ENCODE measurements at places on chromosomes 11 and 22. TPM values are rescaled to one million over a fixed set of nuclear protein-coding genes. Genes with fewer than 3 reads are reported as not detected.

- DNase-seq: no peak
Observed at GRCh38 chr11:134849833-134850232, 437.8 kb upstream of the B3GAT1 start.

- DNase-seq: no peak
Observed at GRCh38 chr11:79461144-79461543, 20.3 kb upstream of the TENM4 start.

- no peak for DNase-seq
Observed at GRCh38 chr11:32447252-32447651, 11.9 kb upstream of the WT1 start.

- DNase-seq: no peak
Observed at GRCh38 chr11:120652705-120653335, 141.3 kb downstream of the GRIK4 start.

DNA sequence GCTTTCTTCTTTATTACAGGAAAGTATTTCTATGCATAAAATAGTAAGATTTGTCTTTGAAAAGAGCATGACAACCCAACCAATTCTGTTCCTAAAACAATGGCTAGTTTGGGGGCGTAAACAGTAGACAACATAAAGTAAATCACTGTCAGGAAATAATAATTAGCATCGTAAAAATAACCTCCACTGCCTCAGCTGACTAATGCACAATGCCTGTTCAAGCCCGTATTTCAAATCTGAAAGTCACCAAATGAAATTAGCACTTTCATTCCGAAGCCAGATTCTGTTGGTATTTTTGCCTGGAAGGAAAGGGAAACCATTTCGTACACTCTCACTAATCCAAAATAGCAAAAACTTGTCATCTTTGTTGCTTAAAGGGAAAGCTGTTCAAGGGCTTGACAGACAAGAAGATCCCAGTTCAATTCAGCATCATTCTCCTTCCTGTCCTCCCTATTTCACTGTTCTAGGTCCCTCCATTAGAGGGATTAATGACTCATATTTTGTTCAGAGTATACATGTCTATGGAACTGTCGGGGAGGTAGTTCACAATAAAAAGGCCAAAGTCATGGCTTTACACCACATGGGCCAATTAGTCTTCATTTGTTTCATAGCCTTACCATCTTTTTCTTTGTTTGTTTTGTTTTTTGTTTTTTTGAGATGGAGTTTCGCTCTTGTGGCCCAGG is 154.7 kb downstream of the CADM1 start:
- DNase-seq: no peak

DNA sequence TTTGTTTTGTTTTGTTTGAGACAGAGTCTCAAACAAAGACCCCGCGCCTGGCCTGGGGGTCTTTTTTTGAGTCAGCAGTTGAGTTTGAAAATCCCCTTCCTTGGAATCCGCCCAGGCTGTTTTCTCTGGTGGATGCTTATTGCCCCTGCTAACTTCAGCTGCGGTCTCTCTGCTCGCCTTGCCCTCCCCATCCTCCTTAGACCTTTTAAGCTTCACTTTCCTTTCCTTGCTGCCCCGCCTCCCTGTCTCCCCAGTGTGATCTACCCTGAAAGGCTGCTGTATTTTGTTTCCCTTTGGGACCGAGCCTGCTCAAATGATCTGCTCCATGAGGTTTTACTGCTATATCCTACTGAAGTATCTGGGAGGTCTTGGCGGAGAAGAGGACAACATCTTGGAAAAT is 2.5 kb downstream of the USP18 start:
- peak; percentile 58 for DNase-seq

GRCh38 chr11:76249195-76249741 is 43.0 kb upstream of the WNT11 start:
- no peak for DNase-seq

- DNase-seq: no peak
Observed at GRCh38 chr11:74307434-74307833, 4.0 kb downstream of the P4HA3 start.

GRCh38 chr22:33221568-33221967 is 163.4 kb upstream of the SYN3 start:
- DNase-seq: no peak

DNA sequence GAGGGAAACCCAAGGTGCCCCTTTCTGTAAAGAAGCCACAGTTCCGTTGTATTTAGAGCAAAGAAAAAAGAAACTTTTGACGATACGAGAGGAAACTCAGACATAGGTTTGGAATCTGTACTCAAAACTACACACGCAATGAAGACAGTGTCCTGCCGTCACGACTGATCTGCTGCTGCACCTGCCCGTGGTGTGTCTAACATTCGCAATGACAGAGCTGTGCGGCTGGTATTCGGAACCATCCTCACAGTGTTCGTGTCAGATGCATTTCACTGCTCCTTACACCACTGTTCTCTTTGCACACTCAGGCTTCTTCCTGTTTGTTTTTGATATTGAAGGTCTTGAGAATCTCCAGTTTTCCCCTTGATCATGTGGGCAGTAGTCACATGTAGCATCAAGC is 84.8 kb downstream of the RTL6 start:
- DNase-seq: peak; percentile 7

DNA sequence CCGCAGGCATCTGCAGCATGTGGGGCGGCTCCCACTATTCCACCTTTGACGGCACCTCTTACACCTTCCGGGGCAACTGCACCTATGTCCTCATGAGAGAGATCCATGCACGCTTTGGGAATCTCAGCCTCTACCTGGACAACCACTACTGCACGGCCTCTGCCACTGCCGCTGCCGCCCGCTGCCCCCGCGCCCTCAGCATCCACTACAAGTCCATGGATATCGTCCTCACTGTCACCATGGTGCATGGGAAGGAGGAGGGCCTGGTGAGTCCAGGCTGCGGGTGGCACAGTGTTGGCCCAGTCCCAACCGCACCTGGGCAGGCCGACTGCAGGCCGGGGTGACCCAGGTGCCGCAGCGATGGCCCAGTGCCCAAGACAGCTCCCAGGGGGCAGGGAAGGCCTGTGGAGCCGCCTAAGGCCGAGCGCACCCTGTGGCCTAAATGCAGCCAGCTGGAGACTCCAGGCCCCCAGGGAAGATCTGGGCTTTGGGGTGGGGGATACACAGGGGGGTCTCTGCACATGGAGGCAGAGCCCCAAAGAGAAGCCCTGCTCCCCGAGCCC is 31.3 kb downstream of the MUC5B start:
- no peak for DNase-seq

PGA5 gene
- total RNA-seq: 1.5 TPM

VPS37C gene
- total RNA-seq: 22.1 TPM

SMTNL1 gene
- not detected for total RNA-seq

APOL3 gene
- total RNA-seq: 0.28 TPM

Measured in H7 (cell line).